SIG-M5 (cell line): ENCODE measurements at places on chromosomes 3 and 15.
A peak's percentile ranks its signal among the peaks of the same experiment; 100 is the strongest.

GRCh38 chr15:75449585-75450306 lies 1.7 kb downstream of the SIN3A start:
- no peak for DNase-seq

DNA sequence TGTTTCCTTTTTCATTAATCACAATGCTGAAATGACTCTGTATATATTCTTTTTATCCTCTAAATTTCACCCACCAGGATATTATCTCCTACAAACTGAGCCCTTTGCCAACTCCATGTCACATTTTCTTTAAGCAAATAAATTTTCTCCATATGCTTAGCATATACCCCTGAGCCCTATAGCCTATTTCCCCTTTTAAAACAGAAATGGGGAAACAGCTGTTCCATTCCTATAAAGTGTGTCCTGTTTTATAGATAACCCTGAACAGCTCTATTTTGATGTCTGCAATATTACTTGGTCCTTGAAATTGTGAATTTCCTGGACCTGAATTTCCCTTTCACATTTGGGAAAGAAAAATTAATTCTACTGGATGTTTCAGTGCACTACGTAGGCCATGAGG lies 15.6 kb upstream of the FILIP1L start:
- DNase-seq, result no peak

GRCh38 chr3:111605493-111605892 lies 10.3 kb upstream of the ZBED2 start:
- no peak for DNase-seq

DNA sequence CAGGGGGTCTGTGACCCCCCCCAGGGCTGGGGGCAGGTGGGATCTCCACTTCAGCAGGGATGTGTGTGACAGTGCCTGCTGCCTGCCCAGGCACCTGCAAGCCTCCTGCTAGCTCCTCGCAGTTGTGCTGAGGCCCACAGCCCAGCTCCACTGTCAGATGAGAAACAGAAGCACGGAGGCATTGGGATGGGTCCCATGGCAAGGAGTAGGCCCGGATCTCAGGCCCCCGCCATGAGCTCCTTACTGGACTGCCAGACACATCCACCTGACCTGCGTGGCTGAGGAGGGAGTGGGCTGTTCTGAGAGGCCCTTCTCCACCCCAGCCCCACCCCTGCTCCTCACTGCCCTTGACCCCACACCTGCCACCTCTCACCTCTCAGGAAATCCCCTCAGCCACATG lies 18.2 kb upstream of the SKOR1 start:
- no peak for DNase-seq

- DNase-seq, result no peak
These were observed 86.3 kb downstream of the ARNT2 start for GRCh38 chr15:80490431-80490990.

DNA sequence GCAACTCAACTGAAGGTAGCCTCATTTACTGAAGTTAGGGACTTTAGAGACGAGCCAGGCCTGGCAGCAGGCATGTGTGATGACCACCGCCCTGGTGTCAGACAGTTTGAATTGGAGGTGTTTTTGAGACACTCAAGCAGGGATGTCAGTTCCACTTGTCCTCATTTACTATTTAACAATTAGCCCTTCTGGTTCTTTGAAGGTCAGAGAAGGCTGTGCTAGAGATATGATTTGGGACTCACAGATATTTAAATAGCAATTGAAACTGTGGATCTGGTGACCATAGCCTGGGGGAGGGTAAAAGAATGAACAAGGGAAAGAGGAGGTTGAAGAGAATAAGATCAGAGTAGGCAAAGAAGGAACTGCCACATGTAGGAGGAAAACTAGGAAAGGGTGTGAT lies 74.6 kb downstream of the REC114 start:
- no peak for DNase-seq

GRCh38 chr15:78625606-78626280 lies 4.9 kb upstream of the CHRNA3 start:
- DNase-seq, result no peak

DNA sequence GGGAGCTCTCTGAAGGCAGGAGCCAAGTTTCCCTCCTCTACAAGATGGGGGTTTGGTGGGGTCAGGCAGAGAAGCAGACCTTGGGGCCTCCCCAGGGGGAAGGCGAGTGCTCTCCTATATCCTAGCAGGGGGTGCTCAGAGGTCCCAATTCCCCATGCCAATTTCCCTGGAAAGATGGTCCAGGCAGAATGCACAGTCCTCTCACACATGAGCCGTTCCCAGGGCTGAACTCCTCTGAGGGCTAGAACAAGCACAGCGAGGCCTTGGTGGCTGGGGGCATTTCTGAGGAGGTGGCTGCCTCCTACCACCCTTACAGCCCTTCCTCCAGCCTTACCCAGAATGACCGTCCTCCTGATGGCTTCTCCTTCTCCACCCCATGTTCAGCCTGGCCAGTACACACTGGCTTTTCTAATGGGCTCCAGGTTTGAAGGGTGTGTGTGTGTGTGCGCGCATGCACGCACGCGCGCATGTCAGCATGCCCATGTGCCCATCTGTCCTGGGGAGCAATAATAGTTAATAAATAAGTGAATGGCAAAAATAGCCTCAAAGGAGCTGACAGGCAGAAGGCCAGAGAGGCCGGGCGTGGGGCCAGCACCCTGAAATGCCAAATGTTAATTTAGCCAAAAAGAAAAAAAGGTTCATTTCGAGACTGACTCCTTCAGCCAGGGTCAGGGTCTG lies 24.4 kb downstream of the ADCY5 start:
- DNase-seq, result no peak

GRCh38 chr15:78536134-78536533 lies 4.1 kb upstream of the PSMA4 start:
- no peak for DNase-seq

- no peak for DNase-seq
These were observed 14.7 kb downstream of the CFAP91 start for GRCh38 chr3:119717520-119717919.

- no peak for DNase-seq
These were observed 28.0 kb upstream of the NDUFB4 start for GRCh38 chr3:120568202-120568531.

GRCh38 chr3:69442771-69443311 lies 57.0 kb upstream of the FRMD4B start:
- DNase-seq, result no peak

DNA sequence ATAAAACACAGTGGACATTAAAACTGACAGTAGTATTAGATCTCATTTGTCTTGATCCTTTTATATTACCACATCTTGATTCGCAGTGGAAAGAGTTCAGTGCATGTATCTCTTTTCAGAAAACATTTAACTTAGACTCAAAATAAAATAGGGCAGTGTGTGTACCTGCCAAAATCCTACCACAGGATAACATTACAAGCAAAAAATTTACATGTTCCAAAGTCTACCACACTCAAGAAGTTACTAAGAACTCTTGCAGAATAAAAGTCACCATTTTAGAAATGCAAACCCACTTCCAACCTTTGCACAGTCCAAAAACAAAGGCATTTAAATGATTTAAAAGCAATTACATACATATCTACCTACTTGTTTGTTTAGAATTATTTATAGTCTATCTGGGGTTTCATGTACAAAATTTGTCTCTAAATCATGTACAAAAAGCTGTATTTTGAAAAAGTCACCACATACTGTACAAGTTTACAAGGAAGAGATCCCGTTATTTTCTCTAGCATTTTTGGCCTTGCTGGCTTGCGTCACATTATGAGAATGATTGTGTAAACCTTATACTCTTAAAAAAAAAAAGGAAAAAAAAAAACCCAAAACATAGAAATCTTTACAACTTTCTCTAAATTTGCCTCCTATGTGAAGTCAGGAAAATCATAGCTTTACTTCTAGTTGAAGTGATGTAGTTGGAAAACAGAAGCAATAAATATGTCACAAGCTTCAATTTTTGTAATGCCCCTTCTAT lies 153.8 kb downstream of the ADAM10 start:
- DNase-seq, result no peak

- peak; percentile 37 for DNase-seq
These were observed 611 bp upstream of the BNIP2 start for GRCh38 chr15:59689626-59690236.

- no peak for DNase-seq
These were observed 81.8 kb downstream of the WWTR1 start for GRCh38 chr3:149575961-149576564.

GRCh38 chr15:100198442-100198841 lies 143.3 kb downstream of the ADAMTS17 start:
- DNase-seq, result no peak

DNA sequence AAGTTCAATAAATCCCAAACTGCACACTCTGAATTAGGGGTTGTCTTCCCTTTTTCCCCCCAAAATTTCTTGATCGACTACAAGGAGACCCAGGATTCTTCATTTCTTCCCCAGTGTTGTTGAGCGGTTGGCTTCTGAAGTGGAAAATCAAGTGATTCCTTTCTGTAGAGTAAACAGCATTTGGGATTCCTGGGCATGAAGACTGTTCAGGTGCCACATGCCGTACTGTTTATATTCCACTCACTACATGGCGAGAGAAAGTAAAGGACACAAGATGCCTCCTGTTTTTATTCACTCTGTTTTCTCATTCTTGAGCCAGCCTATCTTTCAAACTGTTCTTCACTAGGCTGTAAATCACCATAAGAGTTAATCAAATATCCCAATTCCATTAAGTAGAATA lies 12.6 kb downstream of the FSTL1 start:
- no peak for DNase-seq
